ENCODE measurements at places on chromosomes 2 and 18.

GRCh38 chr18:44771956-44772917 is 91.5 kb downstream of the SETBP1 start:
- no peak for DNase-seq

DNA sequence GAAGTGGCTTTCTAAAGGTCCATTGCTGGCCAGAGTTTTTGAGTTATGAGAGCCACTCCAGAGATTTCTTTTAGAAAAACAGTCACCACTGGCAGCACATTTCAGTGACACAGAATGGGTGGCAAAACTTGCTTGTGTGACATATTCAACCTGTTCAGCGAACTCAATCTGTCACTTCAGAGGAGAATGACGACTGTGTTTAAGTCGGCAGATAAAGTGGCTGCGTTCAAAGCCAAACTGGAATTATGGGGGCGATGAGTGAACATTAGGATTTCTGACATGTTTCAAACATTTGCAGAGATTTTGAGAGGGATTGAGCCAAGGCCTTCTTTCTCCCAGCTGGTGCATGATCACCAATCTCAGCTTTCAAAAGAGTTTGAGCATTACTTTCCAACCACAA is 139.6 kb upstream of the B3GNT2 start:
- no peak for DNase-seq

- DNase-seq: no peak
Observed at GRCh38 chr2:208674919-208675318, 268.3 kb downstream of the PTH2R start.

- no peak for DNase-seq
Observed at GRCh38 chr2:237464757-237465391, 22.2 kb upstream of the MLPH start.

DNA sequence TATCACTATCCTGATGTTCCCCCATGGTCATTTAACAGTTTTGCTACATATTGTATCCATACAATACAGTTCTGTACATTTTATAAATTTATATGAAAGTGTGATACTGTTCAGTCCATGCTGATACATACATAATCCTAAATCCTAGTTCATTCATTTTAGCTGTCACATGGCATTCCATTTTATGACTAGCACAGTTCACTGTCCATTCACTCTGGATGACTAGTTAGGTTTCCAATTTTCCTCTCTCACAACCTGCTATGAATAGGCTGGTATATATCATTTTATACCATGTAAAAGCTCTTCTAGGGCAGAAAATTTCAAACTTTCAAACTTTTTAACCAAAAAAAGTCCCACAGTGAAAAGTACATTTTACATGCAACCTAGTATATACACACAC is 15.2 kb downstream of the SMAD2 start:
- no peak for DNase-seq

DNA sequence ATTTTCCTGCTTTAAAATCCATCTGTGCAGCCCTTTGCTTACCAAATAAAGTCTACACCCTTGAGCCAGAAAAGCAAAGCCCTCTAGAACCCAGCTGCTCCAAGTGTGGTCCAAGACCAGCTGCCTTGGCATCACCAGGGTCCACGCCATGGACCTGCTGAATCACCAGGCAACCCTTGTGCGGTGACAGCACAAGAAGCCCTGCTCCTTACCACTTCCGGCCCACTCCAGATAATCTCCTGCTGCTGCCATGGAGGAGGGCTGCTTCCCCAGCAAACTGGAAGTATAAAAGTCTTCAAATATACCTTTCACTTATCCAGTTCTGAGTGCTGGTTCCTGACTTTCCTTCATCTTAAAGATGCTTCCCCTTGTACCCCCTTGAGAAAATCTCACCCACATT is 106.0 kb upstream of the PKDCC start:
- DNase-seq: no peak

- peak; percentile 36 for DNase-seq
Observed at GRCh38 chr2:26577442-26578112, 63.6 kb downstream of the CIB4 start.

DNA sequence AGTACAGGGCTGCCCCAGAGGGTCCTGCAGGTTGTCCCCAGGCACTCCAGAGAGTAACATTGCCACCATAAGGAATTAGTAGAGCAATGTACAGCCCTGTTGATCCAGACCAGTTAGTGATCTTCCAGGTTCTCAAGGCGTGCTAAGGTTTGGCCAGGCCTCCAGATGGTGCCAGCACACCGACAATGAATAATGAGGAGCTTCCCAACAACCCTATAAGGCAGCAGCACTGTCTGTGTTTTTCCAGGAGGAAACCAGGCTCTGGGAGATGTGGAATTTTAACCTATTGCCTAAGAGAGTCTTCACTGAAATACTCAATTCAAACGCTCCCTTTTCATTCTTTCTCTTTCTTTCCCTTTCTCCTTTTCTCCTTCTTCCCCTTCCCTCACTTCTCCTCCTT is 122.1 kb downstream of the MGAT5 start:
- DNase-seq: peak; percentile 54

DNA sequence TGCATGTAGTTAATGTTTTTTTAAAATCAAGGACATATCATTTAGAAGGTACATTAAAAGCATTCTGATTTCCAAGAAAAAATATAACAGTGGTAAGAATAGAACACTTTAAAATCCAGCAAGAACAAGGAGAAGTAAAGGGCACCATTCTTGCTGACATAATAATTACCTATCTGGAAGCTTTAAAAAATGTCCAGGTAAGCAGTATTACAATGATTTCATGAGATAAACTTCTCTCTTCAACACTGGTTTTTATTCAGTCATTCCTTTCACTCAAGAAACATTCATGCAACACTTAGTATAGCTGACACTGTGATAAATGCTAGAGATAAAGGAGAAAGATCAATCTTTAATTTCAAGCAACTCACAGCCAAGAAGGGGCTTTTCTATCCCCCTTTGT is 2.9 kb upstream of the KANSL1L start:
- no peak for DNase-seq

DNA sequence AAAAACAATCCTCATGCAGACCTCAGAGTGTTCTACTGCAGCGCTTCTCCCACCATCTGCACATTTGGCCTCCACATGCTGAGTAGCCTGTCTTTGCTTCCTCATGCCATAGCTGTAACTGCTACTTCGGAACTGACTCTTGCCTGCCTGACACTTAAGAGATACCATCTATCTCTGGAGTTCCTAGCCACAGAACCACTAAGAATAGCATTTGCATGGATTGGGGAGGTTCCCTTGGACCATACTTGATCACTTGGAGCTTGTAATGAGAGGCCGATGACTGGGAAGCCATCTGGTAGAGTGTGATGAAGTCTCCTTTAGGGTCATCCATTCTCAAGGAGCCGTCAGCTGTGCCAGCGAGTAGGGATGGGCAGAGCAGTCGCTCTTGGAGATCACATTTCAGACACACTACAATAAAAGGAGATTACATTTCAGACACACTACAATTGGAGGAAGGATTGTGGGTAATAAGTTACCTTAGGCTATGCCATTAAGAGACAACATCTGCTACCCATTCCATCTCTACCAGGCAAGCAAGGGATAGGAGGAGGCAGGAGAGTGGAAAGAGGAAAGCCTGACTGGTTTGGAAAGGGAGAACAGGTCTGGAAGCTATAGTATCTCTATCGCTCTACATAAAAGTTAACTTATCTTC is 21.8 kb downstream of the DOK1 start:
- DNase-seq: no peak

DNA sequence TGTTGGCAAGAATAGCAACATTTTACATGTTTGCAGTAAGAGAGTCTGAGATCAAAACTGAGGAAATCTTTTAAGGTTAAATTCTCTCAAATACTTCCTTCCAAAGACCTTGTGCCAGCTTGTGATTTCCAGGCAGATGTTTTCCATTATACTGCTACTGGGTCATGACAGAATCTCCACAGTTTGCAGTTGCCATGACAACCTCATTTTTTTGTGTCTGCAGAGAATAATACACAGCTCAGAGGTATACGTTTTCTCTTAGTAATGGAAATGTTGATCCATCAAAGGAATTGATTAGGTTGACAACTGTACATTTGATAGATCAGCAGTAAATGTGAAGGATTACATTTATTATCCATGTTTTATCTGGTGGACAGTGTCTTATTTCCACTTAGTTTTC is 29.1 kb upstream of the CSRNP3 start:
- peak; percentile 12 for DNase-seq

DNA sequence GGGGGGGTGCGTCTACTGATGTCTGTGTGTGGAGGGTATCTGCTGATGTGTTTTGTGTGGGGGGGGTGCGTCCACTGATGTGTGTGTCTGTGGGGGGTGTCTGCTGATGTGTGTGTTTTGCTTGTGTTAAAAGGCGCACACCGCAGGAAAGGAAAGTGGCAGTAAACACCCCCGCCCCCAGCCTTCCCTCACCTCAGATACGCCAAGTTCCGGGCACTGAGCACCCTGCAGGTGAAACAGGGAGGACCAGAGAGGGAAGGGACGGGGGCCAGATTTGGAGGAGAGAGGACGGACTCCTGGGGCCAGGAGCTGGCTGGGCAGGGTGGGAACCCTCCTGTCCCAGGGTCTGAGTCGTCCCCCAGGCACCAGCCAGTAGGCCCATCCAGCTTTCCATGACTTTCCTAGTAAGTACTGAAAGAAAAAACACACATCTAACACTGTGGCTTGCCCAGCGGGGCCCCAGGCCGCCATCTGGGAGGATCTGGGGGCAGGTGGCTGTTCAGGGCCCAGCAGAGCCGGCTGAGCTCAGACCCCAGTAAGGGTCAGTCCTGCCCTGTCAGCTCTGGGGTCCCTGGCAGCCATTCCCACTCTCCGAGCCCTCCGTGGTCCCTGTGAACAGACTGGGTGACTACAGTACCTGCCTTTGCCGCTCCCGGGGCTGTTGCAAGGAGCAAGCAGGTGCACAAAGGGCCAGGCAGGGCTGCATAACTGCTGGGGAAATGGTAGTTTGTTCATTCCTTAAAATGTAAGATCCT is 126.9 kb downstream of the NFATC1 start:
- no peak for DNase-seq

GRCh38 chr18:27954226-27954625 is 222.7 kb downstream of the CDH2 start:
- peak; percentile 96 for DNase-seq

DNA sequence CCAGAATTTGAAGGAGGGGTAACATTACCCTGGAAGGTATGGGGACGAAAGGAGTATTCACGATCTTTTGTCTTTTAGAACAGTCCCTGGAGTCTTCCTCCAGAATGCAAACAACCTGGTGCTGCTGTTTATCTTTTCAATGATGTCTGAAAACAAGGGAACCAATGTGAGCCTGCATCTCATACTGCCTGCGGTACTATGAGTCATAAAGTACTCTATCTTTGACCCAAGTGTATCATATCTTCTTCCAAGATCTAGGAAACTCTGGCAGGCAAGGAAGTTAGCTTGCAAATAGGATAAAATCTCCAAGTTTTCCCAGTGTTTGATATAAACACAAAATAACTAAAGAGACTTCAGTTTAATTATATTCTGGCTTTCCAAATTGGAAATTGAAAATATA is 968.5 kb downstream of the LRP1B start:
- no peak for DNase-seq

GRCh38 chr18:323253-323622 is 55.4 kb upstream of the THOC1 start:
- peak; percentile 71 for DNase-seq

- DNase-seq: no peak
Observed at GRCh38 chr2:121038891-121039616, 245.9 kb downstream of the TFCP2L1 start.

- peak; percentile 60 for DNase-seq
Observed at GRCh38 chr2:183070942-183071844, 7.4 kb upstream of the DUSP19 start.

GRCh38 chr2:39732482-39732881 is 46.6 kb downstream of the THUMPD2 start:
- DNase-seq: no peak

GRCh38 chr2:56589835-56590234 is 406.0 kb downstream of the CCDC85A start:
- DNase-seq: no peak

- DNase-seq: peak; percentile 21
Observed at GRCh38 chr2:170737821-170738220, 22.7 kb downstream of the SP5 start.

GRCh38 chr2:120773186-120773800 is 37.6 kb downstream of the GLI2 start:
- no peak for DNase-seq

DNA sequence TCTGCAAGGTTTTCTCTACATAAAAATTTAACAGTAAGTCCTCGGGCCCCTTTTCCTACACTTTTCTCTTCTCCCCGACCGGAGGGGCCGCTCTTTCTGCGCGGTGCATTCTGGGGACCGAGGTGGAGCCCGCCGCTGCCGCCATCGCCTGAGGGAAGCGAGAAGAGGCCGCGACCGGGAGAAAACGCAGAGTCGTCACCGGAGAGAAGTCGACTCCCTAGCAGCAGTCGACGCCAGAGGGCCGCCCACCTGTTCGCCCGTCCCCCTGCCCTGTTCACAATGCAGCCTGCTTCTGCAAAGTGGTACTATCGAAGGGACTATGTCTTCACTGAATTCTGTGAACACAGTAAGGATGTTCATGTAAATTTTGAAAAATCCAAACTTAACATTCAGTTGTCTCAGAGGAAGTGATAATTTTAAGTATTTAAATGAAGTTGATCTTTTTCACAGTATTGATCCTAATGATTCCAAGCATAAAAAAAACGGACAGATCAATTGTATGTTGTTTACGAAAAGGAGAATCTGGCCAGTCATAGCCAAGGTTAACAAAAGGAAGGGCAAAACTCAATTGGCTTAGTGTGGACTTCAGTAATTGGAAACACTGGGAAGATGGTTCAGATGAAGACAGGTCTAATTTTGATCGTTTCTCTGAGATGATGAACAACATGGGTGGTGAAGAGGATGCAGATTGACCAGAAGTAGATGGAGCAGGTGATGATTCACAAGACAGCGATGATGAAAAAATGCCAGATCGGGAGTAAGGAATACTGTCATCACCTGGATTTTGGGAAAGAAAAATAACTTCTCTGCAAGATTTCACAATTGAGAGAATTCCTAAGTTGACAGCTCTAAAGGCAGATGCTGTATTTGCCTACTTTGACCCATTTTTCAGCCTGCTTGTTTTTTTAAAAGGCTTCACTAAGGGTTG is 55.8 kb downstream of the ASXL2 start:
- peak; percentile 43 for DNase-seq

GRCh38 chr18:36075862-36076587 is 8.7 kb upstream of the RPRD1A start:
- peak; percentile 94 for DNase-seq

GRCh38 chr2:117523711-117524238 is 290.7 kb upstream of the DDX18 start:
- DNase-seq: no peak

Measured in iris pigment epithelial cell (primary cell).